KBM-7 (cell line): ENCODE measurements at places on chromosomes 7 and 10.

DNA sequence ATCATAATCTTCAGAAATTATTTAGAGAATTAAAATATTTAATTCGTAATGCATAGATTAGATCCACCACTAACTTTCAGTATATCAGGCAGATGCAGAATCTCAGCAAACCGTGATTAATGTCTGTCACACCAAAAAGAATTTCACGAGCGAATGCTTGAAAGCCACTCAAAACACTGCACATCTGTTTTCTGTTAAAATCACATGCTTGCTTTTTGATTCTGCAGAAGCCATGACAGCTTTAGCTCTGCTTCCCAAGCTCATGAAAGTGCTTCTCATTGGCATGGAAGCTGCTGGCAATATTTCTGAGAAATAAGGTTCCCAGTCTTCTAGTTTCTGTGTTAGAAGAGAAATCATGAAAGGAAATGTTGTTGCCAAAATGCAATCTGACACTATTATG, 837.8 kb upstream of the LRRN3 start:
- no peak for DNase-seq

DNA sequence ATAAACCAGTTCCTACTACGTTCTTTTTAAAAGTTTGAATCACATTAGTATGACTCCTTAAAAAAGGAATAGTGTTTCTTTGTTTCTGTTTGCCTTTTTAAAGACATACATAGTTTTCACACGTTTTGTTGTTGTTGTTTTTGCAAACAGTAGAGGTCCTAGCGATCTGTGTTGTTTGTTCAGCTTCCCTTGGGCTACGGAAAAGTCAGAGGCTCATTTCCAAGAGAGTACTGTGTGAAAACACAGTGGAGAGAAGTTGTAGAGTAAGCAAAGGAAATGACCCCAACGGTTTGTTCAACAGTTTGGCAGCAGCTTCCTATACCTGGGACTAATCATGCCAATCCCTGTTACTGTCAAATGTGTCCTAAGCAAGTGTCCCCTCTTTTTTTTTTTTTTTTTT, 87.1 kb upstream of the STEAP1 start:
- DNase-seq, result no peak

DNA sequence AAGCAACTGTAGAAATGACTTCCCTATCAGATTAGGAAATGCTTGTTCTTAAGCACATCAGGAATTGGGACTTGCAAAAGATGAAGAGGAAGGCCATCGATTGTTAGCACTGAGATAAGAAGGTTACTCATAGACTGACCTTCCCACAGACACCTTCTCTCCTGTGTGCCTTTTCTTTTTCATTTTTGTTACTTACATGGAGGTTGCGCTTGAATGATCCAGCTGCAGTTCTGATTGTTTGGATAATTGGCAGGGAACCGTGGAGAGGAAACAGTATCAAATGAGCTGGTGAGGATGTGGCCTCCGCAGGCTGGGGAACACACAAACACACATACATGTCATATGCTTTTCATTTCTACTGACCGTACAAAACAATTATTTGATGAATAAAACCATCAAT, 134.9 kb upstream of the RSU1 start:
- peak; percentile 8 for DNase-seq

GRCh38 chr7:119377861-119378260, 895.1 kb upstream of the KCND2 start:
- no peak for DNase-seq

DNA sequence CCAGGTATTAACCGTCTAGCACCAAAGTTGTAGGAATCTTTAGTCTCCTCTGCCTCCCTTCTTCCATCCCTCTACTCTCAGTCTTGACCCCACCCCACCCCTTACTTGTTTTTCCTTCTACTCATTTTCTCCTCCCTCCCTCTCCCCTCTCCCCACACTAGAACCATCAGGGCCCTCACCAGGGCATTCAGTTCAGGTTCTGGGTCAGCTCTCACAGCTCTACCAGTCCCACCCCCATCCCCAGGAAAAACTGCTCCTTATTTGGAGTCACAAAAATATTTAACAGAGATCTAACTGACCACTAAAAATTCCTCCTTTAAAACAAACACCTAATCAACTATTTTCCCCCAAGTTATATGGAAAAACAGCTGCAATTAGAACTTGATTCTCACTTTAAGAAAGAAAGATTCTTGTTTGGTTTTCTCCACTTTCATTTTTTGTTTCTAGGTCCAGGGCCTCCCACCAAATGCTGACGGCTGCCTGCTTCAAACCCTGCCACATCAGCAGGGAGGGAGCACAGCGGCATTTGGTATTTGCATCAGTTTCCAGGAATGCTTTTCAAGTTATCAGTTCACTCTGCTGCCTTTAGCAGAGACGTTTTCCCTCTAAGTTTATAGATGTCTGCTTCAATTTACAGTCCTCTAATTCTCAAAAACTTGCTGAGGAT, 2.8 kb upstream of the COL1A2 start:
- no peak for DNase-seq

GRCh38 chr10:126906704-126907422, 1.6 kb downstream of the DOCK1 start:
- no peak for DNase-seq

DNA sequence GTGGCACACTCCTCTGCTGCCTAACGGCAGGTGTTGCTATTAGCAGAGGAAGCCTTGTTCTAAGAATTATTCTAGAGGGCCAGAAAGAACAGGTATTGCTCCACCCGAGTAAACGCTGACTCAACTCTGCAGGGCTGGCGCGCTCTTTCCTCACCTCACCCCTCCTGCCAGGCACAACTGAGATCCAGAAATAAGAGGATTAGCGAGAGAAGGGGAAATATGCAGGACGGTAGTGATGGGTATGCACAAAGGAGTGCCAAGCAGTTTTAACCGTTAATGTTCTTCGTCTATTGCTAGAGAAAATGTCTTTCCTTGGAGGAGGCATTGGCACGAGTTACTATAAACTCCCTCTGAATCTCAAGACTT, 369 bp upstream of the SCIN start:
- no peak for DNase-seq

DNA sequence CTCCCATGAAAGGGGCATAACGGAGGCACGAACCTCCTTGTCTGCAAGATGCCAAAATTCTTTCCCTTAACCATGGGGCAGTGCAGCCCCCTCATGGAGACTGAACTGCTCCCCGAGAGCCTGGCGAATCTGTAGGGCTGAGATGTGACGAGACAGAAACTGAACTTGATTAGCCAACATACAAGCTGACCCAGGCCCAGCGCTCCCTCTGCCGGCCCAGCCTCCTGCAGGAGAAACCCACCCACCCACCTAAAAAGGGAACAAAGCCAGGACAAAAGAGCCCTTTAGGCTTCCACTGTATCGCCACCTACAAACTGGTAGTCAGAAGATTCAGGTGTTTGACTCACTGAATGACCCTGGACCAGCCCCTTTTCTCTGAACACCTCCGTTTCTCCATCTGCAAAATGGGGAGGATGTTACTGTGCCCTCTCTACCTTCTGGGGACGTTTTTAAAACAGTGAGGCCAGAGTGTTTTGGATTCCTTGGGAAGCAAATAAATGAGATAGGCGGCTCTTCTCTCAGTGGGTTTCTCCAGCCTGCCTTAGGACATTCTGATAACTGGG, 58.4 kb downstream of the C10orf105 start:
- no peak for DNase-seq

GRCh38 chr7:149109969-149110368, 16.2 kb downstream of the ZNF425 start:
- no peak for DNase-seq

DNA sequence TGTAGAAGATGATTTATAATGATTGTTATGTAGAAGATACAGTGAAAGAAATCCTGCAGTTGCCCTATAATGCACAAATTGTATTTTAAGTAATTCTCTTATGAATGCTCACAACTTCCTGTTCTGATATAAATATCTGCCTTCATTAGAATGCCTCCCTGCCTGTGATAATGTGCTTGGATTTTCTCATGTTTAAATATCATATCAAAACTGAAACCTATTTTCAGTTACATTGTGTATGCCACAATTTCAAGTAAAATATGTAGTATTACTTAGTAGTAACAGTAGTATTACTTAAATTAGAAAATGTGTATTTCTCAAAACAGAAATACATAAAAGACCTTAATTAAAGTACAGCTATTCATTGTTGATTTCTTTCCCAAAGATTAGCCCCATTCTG, 41.1 kb upstream of the TFEC start:
- no peak for DNase-seq

DNA sequence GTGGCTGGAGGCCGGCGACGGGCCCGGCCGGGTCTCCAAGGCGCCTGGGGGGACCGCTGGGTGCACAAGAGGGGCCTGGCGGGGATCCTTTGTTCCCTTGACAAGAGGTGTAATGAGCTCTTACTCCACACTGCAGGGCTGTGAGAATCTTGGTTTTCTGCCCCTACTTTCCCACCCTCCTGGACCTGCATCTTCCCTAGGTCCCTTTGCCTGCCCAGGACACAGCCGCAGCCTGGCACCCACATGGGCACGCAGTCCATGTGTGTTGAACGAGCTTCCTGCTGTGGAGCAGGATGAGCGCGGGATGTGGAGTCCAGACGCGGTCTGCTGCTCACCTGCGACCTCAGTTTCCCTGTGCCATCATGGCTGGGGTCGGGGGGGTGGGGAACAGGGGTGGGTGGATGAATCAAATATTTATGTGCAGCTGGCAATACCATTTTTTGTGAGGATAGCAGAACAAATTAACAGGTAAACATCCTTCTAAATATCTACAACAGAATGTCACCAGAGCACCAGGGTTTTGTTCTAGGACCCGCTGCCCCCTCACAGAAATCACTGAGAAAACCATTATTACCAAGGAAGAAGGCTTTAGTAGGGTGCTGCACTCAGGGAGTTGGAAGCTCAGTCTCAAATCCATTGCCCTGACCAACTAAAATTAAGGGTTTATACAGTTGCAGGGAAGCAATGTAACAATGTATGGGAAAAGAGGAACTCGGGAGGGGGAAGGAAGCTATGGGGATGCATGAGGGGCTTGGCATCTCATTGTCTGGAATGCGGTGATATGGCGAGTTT, 474 bp upstream of the NSMCE4A start:
- DNase-seq, result peak; percentile 22

DNA sequence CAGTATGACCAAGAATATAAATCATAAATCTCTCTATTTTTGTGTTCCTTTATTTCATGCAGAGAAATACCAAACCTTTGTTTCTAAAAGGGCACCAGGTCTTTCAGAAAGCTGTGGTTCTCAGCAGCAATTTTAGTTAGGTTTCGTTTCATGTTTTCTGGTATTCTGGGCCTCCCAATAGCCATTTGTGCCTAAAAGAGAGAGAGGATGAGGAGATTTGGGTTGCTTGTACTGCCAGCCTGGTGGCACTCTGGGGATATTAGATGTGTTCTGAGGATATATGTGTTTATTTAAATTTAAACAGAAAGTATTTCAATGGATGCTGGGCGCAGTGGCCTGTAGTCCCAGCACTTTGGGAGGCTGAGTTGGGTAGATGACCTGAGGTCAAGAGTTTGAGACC, 471.7 kb downstream of the AUTS2 start:
- no peak for DNase-seq

GRCh38 chr7:103843689-103844480, 145.6 kb downstream of the RELN start:
- no peak for DNase-seq

DNA sequence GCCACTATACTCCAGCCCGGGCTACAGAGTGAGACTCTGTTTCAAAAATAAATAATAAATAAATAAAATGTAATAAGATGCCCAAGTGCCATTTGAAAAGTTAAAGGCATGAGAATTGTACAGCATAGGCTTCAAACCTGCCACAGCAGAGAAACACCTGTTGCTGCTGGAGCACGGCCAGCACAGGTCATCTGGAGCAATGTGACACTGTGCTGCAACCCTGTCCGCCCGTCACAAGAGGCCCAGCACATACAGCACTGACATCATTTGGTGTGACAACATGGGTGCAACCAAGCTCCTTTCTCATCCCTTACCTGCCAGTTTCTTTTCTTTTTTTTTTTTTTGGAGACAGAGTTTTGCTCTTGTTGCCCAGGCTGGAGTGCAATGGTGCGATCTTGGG, 1.3 kb downstream of the RFC2 start:
- DNase-seq, result no peak

DNA sequence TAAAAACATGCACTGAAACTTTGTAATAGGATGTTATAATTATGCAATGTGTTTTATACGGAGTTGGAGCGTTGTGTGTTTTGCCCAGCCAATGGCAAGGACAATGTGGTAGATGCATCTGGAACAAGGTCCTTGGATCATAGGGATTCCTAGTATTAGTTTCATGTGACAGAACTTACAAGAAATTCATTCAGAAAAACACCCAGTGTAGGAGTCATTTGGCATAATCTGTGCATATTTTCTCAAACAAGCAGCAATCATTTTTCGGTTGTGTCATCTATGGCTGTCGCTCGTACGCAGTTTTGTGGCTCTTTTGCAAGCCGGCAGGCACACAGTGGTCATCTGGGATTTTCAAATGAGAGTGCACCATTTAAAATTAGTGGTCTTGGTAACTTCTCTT, 19.8 kb downstream of the CREB5 start:
- no peak for DNase-seq

DNA sequence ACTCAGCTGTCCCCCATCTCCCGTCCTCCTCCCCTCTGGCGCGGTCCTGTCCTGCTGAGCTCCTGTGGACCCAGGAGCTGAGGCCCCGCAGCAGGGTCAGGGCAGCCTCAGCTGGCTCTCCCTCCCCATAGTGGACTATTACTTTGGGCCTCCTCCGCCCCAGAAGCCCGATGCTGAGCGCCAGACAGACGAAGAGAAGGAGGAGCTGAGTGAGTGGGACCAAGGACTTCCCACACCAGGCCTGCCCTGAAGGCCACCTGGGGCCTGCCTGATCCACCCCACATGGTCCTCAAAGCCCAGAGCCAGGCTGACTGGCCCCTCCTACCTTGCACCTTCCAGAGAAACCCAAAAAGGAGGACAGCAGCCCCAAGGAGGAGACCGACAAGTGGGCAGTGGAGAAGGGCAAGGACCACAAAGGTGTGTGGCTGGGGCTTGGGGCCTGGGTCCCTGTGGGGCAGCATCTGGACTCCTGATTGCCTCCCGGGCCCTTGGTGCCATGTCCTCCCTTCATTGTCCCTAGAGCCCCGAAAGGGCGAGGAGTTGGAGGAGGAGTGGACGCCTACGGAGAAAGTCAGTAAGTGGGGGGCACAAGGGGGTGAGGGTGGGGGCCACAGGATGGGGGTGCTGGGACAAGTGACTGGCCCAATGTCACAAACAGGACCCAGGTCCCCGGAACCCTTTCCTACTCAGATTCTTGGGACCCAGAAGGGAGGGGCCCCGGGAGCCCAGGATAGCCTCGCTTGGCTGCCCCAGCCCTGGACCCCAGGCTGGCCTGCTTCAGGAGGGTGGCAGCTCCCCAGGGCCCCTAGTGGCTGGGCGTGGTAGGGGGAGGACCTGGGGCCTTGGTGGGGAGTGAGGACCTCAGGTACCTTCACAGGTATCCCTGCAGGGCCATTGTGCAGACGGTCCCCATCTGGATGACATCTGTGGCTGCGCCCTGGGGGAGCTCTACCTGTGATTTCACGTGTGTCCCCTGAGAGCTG, 4.9 kb downstream of the AEBP1 start:
- DNase-seq, result no peak
